ENCODE measurements at places on chromosomes 16 and 17. TPM values are rescaled to one million over a fixed set of nuclear protein-coding genes. Genes with fewer than 3 reads are reported as not detected.

SLFN12 gene
- polyA plus RNA-seq: 6.3 TPM

KIF2B gene
- polyA plus RNA-seq: not detected

PRAC2 gene
- not detected for polyA plus RNA-seq

PTGES3L gene
- not detected for polyA plus RNA-seq

FAM117A gene
- 35.3 TPM for polyA plus RNA-seq

RPUSD1 gene
- polyA plus RNA-seq: 23.9 TPM

XAF1 gene
- polyA plus RNA-seq: 9.7 TPM

TNFSF12 gene
- 32.1 TPM for polyA plus RNA-seq

SLC52A1 gene
- not detected for polyA plus RNA-seq

TCAP gene
- polyA plus RNA-seq: not detected

DNA sequence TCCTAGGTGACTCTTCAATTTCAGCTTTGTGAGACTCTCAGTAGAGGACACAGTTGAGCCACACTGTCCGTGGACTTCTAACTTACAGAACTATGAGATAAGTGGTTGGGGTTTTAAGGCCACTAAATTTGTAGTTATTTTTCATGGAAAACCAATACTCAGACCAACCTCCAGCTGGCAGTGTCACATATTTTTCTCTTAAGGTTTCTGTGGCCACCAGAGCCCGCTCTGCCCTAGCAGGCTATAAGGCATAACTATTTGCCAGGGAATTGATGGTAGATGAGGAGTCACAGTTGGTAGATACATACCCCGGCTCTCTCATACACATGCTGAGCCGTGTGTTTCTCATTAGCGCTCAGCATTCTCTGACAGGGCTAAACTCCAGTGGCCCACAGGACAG lies 336.8 kb upstream of the MON1B start:
- DNase-seq: no peak

- no peak for DNase-seq
Observed at GRCh38 chr16:84532291-84532724, 27.8 kb upstream of the MEAK7 start.

DNA sequence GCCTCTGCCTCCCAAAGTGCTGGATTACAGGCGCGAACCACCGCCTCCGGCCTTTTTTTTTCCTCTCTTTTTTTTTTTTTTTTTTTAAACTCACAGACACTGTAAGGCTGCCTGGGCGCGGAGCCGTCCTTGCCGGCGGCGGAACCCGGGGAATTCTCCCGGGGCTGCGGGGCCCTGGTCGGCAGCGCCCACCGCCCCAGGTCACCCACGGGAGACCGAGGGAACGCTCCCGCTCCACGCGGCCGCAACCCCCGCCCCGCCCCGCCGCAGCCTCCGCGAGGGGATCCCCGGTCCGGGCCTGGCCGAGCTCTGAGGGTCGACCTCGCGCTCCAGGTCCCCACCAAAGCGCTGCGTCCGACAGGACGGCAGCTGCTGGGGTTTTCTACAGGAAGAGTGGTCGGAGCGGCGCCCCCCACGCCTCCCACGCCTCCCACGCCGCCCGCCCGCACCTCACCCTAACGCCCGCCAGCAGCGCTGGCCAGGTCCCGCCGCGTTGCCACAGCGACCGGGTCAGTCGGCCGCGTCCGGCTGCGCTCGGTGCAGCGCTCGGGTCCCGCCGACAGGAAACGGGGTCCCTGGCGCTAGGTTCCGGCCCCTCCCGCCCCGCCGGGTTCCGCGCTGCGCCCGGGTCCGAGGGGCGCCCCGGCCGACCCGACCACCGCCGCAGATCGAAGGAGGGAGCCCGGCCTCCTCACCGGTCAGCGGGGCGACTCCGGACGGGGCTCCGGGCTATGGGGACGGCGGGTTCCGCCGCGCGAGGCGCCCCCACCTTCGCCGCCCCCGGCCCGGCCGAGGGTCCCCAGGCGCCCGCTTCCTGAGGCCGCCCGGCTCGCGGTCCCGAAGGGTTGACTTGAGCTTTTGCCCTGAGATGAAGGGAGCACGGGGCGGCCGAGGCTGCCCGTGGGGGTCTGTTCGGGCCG lies at the start of gene CCDC57:
CCDC57 (minus strand) TSS at position 512 of the 920 bp plus-strand sequence. CDS start 10,898 bp downstream, outside the sequence.
- peak; percentile 85 for DNase-seq

DNA sequence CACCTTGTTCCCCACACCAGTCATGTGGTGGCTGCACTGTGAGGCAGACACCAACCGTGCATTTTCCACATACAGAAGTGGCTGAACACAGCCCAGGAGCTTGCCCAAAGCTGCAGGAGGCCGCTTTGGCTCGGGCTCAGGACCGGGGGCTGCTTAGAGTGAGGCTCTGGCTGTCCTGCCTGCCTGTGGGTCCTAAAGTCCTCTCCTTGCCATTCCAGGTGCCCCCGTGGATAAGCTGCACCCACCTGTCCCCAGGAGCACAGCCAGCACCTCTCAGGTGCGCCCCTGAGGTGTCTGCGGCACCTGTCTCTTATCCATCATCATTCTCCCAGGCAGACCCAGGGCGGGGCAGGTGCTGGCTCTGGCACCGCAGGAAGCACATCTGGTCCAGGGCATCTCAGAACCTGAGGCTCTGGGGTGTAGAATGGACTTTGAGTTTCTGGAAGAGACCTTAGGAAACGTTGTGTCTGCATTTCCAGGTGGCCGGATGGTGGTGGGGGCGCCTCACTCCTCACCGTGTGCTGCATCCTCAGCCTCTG lies 180.5 kb upstream of the ZNF469 start:
- no peak for DNase-seq

DNA sequence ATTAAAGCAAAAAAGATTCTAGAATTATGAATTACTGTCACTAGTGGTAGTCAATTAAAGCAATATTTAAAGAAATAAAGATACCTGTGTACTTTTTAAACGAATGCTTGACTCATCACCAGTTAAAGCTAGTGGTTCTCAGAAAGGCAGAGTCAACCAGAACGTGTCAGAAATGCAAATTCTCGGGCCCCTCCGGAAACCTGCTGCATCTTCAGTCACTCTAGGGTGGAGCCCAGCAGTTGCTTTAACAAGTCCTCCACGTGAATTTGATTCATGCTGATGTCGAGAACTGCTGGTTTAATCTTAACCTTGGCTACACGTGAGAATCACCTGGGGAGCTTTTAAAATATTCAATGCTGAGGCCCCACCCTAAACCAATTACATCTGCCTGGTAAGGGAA lies 169.8 kb upstream of the SDK2 start:
- no peak for DNase-seq

GRCh38 chr17:8375738-8376259 lies 705 bp downstream of the KRABD2 start:
- DNase-seq: no peak

- DNase-seq: no peak
Observed at GRCh38 chr17:78252701-78253635, 21.5 kb downstream of the TMEM235 start.

DNA sequence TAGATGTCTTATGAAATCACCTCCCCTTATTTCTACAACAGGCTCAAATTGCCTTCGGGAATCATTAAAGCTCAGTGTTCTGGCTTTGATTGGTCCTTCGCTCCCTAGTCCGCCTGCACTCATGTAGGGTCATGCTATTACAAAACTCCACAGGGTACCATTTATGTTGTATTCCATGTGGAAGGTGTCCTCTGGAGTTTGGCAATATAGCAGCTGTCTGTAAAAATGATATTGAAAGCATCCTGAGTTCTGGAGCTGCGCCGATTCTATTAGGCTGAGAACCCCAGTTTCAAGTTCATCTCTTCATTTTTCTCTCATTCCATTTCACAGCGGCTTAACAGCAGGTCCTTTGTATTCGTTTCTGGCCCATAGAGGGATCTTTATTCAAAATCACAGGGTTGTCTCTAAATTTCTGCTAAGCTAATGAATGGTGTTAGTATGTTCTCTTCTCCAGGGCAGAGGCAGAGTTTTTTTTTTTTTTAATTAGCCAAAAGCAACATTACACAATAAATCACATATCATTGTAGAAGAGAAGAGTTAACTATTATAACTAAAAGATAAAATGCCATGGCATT lies 71.9 kb upstream of the TEKT1 start:
- no peak for DNase-seq

GRCh38 chr16:74713325-74713724 lies 12.7 kb upstream of the MLKL start:
- DNase-seq: no peak

DNA sequence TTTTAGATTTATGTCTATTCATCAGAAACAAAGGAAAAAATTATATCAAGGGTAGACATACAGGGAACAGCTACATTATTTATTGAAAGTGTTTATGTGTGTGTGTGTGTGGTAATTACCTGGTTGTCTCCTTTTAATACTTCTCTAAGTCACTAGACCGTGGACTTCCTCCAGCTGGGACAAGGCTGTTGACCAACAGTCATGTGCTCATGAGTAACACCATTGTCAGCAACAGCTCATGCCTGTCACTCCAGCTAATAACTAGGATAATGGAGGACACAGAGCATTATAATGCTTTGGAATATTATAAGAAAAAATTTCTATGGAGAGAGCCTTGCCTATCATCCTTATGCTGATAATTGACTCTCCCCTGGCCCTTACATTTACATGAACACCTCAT lies 125.3 kb upstream of the SALL1 start:
- no peak for DNase-seq

GRCh38 chr16:5642011-5642410 lies 544.4 kb upstream of the EEF2KMT start:
- DNase-seq: no peak

- DNase-seq: no peak
Observed at GRCh38 chr17:66661411-66662256, 173.3 kb upstream of the CACNG5 start.

All from immature natural killer cell (primary cell).